T-cell (primary cell): ENCODE measurements at places on chromosomes 11 and 22.

DNA sequence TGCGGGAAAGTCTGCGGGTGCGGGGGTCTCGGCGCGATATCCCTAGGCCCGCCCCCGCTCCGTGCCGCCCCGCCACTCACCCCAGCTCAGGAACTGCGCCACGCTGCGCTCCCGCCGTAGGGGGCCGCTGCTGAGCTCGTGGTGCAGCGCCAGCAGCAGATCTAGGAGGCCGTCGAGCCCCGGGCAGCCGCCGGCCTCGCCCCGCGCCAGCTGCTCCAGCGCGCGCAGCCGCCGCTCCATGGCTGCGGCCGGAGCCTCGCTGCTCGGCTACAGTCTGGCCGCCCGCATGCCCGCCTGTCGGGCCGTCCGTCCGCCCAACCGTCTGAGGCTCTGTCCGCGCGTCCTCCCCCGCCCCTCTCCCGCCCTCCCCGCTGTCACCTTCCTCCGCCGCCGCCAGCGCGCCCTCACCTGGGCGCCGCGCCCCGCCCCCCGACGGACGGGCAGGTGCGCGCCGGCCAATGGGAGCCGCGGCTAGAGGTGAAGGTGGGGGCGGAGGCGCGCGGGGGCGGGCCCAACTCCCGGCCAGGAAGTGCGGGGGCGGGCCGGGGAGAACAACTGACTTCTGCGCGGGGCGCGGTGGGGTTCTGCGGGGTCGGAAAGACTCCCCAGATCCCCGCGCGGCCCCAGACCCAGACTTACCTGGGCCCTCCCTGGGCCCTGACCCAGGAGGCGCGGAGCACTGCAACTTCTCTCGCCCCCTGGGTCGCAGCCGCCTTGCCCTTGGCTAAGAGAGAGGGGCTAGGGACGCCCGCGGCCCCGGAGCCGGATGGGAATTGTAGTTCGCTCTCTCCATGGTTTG lies at the start of gene CDC42BPG:
CDC42BPG (minus strand) TSS at position 324 of the 799 bp plus-strand sequence; CDS start at position 240, 84 bp downstream.
- DNase-seq, result peak; percentile 76

- no peak for DNase-seq
Measured at GRCh38 chr11:123469089-123469488, 39.0 kb downstream of the GRAMD1B start.

- no peak for DNase-seq
Measured at GRCh38 chr11:111213256-111213655, 32.3 kb upstream of the POU2AF2 start.

DNA sequence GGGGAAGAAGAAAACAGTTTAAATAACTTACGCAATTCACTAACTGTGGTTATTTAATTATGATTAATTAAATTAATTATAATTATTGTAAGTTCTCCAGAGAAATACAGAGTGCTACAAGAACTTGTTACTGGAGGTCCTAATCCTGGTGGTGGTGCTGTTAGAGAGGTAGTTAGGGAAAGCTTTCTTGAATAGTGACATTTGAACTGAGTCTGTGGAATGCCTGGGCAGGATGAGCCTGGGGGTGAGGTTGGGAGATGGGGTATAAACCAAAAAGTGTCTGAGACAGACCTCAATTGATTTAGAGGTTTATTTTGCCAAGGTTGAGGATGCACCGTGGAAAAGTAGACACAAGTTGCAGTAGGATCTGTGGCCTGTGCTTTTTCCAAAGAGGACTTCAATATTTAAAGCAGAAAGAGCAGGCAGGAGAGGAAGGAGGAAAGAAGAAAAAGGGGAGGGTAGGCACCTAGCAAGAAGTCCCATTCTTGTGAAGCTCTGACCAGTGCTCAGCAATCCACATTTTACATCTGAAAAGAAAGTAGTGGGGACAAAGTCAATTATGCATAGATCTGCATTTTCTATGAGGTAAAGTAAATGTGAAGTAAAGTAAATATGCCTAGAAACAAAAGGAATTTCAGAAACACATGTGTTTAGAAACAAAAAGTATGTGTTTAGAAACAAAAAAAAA lies 4.4 kb upstream of the ZNF202 start:
- no peak for DNase-seq

DNA sequence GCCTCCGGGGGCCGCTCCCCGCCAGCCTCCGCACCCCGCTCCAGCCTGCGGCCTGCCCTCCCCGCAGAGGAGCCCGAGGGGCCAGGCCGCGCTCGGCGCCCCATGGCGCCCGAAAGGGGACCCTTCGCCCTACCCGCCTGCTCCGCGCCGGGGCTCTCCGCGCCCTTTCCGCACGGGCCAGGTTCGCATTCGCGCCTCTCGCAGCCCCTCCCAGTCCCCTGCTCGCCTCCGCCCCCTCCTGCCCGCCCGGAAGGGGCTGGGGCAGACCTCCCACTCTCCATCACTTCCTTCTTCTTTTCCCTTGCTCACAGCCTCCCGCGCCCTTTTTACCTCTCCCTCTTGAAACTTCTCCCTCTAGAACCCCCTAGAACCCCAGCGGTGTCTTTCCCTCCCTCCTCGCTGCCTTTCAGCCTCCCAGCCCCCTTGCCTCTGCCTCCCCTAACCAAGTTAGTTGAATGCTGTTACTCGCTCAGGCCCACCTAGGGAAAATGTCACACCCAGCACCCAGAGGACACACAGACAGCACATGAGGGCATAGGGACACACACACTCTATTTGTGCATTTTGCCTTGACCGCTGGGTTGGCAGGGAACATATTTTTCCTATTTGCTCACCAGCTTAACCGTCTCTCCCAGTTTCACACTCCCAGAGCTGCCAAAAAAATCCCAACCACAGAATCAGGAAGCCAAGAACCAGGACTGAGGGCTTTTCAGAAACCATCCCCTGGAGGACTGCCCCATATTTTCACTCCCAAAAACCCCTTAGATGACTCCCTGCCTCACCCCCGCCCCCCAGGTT lies at the start of gene SLC43A3:
SLC43A3 (minus strand) TSS at position 193 of the 798 bp plus-strand sequence. CDS start 949 bp downstream, outside the sequence.
- peak; percentile 45 for DNase-seq

GRCh38 chr11:20771026-20771425 lies 101.6 kb downstream of the NELL1 start:
- no peak for DNase-seq

DNA sequence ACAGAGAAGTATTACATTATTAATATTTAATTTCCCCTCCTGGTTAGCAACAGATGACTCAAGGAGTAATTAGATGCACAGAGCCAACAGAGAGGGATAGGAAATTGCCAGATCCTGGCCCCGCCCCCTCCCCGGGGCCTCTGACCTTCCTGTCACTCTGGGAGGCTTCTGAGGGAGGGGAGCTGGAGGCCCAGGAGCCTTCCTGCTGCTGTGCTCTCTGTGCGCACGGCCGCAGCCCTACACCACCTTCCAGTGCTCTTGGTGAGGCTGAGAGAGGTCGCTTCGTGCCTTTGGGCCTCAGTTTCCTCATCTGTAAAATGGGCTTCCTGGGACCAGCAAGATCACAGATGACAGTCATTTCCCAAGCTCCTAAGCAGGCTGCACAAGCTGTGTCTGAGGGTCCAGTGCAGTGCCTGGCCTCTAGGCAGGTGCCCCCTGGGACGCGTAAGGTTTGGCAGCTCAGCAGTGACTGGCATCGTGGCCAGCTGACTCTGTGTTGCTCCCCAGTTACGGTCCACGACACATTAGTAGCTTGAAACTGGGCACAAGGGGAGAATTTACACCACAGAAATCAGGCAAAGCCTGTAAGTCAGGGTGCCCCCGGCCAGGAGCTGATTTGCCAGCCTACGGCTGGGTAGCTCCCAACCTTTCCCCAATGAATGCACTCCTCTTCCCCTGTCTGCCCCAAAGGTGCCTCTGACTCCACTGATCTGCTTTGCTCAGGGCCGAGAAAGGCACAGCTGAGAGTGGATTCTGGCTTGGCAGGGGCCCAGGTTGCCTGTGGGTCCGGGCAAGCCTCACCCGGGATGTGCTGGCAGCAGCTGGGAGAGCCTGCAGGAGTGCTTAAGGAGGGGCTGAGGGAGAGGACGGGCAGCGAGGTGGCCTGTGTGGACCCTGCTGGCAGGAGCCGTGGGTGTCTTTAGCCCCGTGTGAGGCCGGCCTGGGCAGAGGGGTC lies 2.3 kb downstream of the ADORA2A start:
- DNase-seq, result peak; percentile 32

DNA sequence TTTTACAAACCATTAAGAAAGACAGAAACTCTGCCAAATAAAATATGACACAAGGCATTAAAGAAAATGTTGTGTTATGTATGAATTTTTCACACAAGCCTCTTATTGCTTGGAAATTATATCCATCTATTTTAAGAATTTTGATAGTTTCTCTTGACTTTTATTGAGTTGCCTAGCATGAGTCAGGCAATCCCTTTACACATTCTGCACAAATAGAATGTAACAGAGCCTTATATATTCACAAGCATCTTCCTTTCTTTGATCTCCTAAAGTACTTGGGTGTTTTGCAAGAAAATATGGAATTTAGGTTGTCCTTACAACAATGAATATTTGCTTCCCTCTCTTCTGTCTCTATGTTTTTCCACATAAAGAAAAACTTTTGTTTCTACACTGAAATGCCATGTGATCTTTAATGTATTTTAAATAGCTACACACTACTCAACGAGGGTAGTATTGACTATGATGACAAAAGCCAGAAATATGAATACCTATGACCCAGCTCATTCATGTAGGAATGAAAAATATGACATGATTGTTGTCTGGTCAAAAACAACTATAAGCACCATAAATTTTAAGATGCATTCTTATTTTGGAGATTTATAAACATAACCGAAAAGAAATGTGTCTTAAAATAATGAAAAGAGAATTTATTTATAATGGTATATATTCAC lies 398.8 kb downstream of the GUCY1A2 start:
- DNase-seq, result no peak

DNA sequence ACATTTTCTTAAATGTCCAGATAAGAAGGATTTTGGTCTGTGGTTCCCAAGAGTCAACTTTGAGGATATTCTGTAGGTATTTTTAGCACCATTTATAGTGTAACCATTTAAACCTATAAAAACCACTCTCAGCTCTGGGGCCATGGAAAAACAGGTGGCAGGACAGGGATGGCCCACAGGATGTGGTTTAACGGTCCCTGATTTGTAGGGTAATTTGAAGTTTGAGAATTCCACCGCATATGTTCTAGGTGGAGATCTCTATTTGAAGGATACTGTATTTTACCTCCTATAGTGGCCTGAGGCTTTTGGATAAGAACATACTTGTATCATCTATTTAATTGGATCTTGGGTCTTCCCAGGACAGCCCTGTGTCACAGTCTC lies 62.4 kb upstream of the IGLL5 start:
- DNase-seq, result no peak

DNA sequence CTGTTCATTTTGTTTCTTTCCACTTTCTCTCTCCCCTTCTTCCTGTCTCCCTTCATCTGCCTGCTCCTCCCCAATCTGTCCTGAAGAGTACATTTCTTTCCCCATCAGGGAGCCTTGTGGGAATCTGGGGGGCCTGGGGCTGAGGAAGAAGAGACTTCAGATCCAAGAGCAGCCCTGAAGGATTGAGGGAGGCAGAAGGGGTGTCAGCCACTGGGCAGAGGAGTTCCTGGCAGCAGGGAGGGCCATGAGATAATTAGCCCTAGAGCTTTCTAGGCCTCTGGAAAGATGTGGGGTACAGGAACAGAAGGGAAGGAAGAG lies 24.4 kb upstream of the OAF start:
- DNase-seq, result no peak

GRCh38 chr22:37940698-37941376 lies 12.6 kb downstream of the C22orf23 start:
- no peak for DNase-seq

GRCh38 chr11:8746331-8746974 lies 63.9 kb downstream of the RPL27A start:
- no peak for DNase-seq

- no peak for DNase-seq
Measured at GRCh38 chr22:46035380-46035741, 58.4 kb upstream of the WNT7B start.

DNA sequence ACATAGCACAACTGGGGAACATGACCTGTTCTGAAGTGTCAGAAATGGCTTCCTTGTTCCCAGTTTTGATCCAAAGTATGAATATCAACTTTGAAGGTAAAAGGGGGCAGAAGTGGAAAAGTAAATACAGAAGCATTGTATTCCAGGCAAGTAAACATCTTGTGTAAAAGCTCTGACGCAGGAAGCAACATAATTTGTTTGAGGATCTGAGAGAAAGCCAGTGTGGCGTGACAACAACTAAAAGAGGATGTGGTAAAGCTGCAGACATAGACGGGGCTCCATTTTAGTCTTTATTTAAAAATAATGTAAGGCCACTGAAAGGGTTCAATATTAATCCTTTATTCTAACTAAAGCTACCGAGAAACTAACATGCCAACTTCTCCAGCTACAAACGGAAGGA lies 310.2 kb downstream of the DLG2 start:
- no peak for DNase-seq

GRCh38 chr11:10303558-10304363 lies 1.1 kb upstream of the ADM start:
- DNase-seq, result no peak

GRCh38 chr11:115122274-115122673 lies 381.9 kb downstream of the CADM1 start:
- no peak for DNase-seq

DNA sequence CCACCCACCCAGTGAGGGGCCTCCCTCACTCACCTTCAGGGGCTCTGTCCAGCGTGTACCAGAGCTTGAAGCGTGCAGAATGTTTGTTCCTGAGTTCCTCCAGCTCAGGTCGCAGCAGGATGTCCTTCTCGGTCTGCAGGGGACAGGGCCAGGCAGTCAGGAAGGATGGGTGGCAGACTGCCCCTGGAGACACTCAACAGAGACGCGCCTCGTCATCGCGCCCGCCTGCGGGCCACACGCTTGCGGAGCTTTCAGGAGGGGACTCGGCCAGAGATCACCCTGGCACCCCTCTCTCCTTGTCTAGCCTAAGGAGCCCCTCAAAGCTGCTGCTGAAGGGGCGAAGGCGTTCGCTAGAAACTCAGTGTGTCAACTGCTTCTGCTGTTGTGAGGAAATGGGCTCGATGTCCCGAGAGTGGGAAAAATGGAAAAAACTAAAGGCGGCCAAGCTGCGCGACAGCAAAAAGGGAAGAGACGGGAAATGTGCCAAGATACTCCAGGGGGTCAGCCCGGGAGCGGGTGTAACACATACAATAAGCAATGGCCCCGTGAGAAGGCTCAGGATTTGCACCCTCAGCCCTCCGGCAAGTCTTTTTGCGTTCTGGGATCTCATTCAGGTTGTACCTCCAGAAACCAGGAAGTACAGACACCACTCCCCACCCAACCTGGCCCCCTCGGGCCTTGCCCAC lies 9.2 kb upstream of the POLDIP3 start:
- DNase-seq, result no peak

- DNase-seq, result no peak
Measured at GRCh38 chr22:50608996-50609395, 8.4 kb downstream of the MAPK8IP2 start.

GRCh38 chr22:22750335-22751042 lies 106.1 kb downstream of the GGTLC2 start:
- DNase-seq, result no peak

- DNase-seq, result peak; percentile 80
Measured at GRCh38 chr22:30266445-30267381, at the start of gene OSM. OSM (minus strand) TSS chr22:30266851; CDS start chr22:30266799, 52 bp downstream.

GRCh38 chr11:46055371-46055770 lies 65.9 kb downstream of the PHF21A start:
- no peak for DNase-seq

DNA sequence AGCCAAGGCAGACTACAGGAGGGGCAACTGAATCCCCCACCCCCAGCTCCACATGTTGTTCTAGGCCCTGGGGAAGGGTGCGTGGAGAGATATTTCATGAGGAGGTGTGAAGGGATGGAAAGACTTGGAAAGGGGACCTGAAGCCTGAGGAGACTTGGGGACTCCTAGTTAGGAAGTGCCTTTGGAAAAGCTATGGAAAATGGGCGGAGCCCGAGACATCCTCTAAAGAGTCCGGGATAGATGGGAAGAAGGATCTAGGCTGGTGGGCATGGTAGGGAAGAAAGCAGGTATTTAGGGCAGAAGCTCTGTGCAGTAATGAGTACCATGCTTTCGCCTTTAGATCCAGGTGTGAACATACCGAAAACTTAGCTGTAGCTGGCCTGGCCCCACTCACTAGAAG lies 15.0 kb upstream of the CYP2R1 start:
- no peak for DNase-seq
